Heart left ventricle (tissue), 16 donors: ENCODE measurements at places on chromosomes 1 and 21. TPM values are rescaled to one million over a fixed set of nuclear protein-coding genes. Genes with fewer than 3 reads are reported as not detected.

GRCh38 chr1:1162597-1163537, 10.8 kb upstream of the TTLL10 start:
- DNase-seq = no peak

DNA sequence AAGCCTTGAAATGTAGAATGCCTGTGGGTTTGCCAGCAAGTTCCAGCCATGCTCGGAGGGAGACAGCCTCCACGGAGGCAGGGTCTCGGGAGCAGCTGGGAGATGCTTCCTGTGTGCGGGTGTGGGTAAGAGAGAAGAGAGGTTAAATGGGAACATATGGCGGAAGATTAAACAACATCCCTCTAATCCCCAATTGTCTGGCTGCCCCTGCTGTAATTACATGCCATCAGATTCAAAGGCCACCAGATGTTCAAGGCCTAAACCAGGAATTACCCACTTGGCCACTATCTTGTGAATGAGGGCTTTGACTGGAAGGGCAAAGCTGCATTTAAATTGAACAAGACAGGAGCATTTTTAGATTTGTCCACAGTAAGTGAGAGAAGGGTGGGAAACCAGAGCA, 81.4 kb upstream of the BACE2 start:
- no peak for DNase-seq

- DNase-seq = no peak
These were observed 77.6 kb downstream of the LRRN2 start for GRCh38 chr1:204607910-204608309.

DNA sequence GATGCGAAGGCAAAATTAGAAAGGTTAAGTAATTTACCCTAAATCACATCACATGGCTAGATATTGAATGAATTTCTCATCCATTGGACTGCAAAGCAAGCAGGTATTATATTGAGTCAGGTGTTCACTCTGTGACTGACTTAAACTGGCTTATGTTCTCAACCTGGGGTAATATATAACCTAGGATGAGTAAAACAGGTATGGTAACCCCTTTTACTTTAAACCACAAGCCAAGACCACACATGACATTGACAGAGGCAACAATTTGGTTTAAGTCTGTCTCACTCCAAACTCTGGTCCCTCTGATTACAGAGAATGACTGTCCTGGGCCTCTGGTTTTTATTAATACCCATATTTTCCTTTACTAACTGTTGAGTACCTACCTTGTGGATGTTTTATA, 33.3 kb downstream of the MAEL start:
- no peak for DNase-seq

- no peak for DNase-seq
These were observed 98.5 kb upstream of the NGF start for GRCh38 chr1:115436596-115436995.

DNA sequence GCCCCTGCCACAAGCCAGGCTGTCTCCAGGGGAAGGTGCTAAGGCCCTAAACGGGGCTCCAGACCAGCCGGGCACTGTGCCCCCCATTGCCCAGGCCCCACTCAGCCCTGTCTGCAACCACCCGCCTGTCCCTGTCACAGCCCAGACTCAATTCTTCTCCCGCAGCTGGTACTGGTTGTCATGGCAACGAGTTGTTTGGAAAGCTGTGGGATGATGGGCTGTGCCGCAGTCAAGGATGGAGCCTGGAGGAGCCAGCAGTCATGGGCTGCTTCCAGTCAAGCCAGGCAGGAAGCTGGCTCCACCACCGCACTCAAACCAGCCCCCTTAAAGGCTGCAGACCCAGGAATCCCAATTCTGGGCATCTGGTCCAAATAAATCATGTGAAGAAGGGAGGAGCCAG, 4.2 kb downstream of the SPOCD1 start:
- DNase-seq = no peak

DNA sequence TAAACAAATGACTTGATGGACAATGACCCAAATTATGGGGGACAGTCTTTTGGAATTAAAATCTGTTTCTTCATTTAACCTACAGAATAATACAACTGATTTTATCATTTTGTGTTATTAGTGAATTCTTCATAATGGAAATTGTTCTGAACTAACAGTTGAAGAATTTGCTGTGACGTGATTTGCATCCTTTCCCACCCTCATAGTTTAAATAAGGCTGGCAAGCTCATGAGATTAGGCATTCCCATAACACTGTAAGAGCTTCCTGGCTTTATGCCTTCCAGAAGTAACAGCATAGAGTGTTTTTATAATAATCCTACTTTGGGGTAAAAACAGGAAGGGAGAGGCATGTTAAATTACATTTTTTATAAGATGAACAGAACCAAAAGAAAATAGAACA, 95.7 kb downstream of the ATP6V1G3 start:
- DNase-seq = no peak

Gene TNFRSF1B
- 11.8 TPM for total RNA-seq

- DNase-seq = no peak
These were observed 62.8 kb downstream of the JAK1 start for GRCh38 chr1:64903593-64903992.

Gene GRIK3
- 0.14 TPM for total RNA-seq

GRCh38 chr1:166322470-166322869, 155.7 kb upstream of the FAM78B start:
- no peak for DNase-seq

Gene RPTN
- total RNA-seq = not detected

Gene CFHR3
- not detected for total RNA-seq

DNA sequence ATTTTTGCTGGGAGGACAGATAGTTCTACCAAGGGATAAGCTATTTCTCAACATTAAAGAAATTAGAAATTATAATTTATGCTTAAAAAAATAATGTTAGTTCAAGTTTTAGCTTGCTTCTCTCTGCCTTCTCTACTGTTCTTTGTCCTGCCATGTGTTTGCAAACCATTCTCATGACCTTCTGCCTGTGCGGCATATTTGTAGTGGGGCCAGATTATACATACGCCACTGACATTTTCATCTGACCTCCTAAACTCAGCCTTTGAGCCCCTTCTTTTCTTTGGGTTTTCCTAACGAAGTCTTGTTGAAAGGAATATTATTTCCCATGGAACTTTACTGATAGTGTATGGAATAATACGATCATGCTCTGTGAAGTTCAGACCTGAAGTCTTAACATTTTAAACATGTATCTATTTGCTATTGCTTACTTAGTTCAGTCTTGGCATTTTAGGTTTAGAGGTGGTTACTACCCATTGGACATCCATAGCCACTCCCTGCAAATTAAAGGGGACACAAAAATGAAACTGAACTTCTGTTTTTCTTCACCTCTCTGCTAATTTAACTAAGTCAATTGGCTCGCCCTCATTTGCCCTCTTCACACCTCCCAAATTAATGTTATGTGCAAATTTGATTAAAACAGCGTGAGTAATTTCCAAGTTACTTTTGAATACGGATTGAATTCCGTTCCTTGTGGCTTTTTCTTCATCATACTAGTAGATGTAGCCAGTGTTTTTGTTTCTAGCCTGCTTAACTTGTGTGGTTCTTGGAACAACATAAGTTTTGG, 15.6 kb downstream of the LRRC8D start:
- DNase-seq = no peak
